ENCODE measurements at places on chromosomes 2 and 18. TPM values are rescaled to one million over a fixed set of nuclear protein-coding genes. Genes with fewer than 3 reads are reported as not detected.
A peak's percentile ranks its signal among the peaks of the same experiment; 100 is the strongest.

PDIA6 gene
- 95.4 TPM for total RNA-seq

RAX gene
- total RNA-seq: not detected

LCT gene
- total RNA-seq: 0.04 TPM

ABCG8 gene
- not detected for total RNA-seq

DNA sequence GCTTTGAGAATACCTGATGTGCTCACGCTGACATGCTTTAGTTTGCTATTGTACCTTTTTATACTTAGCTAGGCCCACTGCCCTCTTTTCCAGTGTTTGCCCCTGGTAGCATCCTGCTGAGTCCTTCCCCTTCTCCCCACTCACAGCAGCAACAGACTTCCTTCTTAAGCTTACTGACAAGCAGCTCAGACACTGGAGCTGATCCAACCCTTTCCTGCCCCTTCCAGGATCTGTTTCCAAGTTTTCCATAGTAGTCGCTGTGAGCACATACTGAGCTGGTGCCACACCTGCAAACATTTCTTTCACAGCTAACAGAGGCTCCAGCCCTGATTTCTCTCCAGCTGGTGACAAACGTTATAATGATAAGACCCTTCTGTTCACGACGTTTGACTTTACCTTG, 991.4 kb upstream of the CELF4 start:
- no peak for DNase-seq

DNA sequence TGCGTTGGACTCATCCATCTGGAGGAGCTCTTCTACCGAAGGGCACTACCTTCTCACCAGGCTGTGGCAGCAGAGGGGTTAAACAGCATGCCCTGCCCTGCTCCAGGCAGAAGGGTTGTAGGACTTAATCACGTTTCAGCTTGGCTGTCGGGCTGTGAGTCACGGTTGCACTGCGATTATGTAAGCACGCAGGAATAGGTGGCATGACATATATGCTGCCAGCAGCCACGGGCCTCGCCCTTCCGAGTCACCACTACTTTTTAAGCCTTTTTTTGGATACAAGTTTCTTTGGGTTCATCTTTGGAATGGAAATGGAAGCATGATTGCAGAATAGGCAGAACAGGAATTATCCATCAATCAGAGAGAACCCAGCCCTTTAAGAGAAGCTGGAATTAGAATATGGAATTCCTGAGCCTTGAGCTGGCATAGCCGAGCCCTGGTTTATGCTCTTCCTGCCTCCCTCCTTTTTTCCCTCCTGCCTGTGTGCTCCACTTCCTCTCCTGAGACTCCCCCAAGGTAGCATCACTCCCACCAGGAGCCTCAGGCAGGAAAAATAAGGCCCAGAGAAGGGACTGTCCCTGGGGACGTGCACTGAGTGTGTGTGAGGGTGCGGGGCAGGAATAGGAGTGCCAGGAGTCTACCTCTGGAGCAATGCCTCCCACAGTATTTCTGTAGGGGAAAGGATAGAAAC, 86.8 kb downstream of the SEMA4F start:
- no peak for DNase-seq

GRCh38 chr2:37388074-37388473, 43.6 kb downstream of the QPCT start:
- DNase-seq: no peak

- DNase-seq: peak; percentile 51
These were observed 5.6 kb downstream of the PDCD1 start for GRCh38 chr2:241852981-241853631.

DNA sequence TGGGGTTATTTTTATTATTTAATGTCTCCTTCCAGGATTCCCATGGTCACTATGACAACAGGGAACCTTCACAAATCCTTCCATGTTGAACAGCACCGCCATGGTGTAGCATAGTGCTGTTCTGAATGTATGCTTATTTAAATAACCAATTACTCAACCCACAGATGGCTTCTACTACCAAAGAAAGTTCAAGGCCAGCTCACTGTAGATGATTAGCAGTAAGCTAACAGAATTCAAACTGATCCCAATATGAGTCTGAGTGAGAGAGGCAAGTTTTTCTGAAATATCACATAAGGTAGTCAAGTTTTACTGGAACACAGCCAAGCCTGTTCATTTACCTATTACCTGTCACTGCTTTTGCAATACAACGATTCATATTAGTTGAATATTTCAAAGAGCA, 51.2 kb downstream of the CLASP1 start:
- DNase-seq: no peak

DNA sequence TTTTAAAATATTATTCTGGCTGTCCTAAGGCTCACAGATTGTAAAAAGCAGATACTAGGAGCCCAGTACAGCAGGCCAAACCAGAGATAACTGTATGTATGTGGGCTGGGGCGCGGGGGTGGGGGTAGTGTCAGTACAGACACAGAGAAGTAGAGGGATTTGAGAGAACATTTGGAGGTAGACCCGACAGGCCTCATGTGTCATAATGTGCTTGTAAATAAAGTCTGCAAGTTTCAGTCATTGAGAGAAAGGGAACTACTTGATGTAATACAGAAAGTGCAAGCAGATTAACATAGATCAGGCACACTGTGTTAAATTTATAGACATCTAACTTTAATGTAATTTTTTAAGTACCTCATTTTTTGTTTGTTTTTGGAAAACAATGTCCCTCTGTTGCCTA, 7.4 kb upstream of the POLI start:
- no peak for DNase-seq

DNA sequence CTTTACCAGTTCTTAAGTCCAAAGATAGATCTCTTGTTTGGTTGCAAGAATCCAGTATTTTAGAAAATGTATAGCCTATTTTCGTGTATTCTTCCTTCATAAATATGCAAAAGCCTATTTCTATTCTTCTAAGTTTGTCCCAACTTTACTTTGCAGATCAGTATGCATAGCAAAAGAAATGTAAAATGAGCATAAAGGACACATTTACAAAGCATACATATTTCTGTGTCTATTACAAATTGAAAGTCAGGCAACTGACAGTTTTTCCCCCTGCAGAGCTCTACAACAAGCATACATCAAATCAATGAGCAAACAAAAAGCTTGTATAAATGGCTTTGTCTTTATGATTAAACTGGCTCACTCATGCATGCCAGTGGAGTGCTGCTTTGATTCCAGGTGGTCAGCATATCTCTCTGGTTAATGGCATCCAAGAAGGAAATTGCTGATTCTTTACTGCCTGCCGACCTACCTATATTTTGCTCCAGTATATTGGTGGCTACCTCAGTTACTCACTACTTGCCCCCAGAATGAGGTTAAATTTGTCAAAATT, 10.0 kb upstream of the VPS54 start:
- no peak for DNase-seq

- DNase-seq: no peak
These were observed 12.9 kb upstream of the SIX3 start for GRCh38 chr2:44928483-44929158.
